SK-MEL-5 (cell line): ENCODE measurements at places on chromosomes 4 and X. TPM values are rescaled to one million over a fixed set of nuclear protein-coding genes. Genes with fewer than 3 reads are reported as not detected.

Gene SH2D1A
- 0.13 TPM in 1 of 2 replicates, not detected in the other for total RNA-seq

Gene MGARP
- total RNA-seq: not detected in 2 replicates

Gene HMGB3
- 47.0 and 47.7 TPM in 2 replicates for total RNA-seq

Gene SFRP2
- total RNA-seq: not detected in 2 replicates

Gene SATL1
- 0.05 TPM in 1 of 2 replicates, not detected in the other for total RNA-seq

Gene TRIM61
- total RNA-seq: not detected in 2 replicates

Gene MAGEA2
- total RNA-seq: 67.5 and 73.1 TPM in 2 replicates

Gene BLTP1
- 18.0 and 20.7 TPM in 2 replicates for total RNA-seq

Gene FAM9C
- not detected in 2 replicates for total RNA-seq

Gene HOPX
- not detected in 2 replicates for total RNA-seq

Gene REPS2
- 1.1 and 1.6 TPM in 2 replicates for total RNA-seq

Gene USP26
- total RNA-seq: not detected in 2 replicates

Gene ANXA10
- total RNA-seq: not detected in 2 replicates

Gene NPNT
- total RNA-seq: not detected in 2 replicates

Gene MAGEC2
- total RNA-seq: 120 and 133 TPM in 2 replicates

Gene TKTL1
- 0.42 TPM in 1 of 2 replicates, not detected in the other for total RNA-seq

Gene REELD1
- not detected in 2 replicates for total RNA-seq

Gene CASK
- 10.9 and 11.4 TPM in 2 replicates for total RNA-seq

Gene CSAG2
- 1.1 TPM in 1 of 2 replicates, not detected in the other for total RNA-seq

Gene UGT2B11
- not detected in 2 replicates for total RNA-seq

Gene MCF2
- 1.7 TPM in 2 replicates for total RNA-seq

Gene DDIT4L
- total RNA-seq: 0.53 and 0.55 TPM in 2 replicates
